ENCODE measurements at places on chromosomes 2 and 18.

DNA sequence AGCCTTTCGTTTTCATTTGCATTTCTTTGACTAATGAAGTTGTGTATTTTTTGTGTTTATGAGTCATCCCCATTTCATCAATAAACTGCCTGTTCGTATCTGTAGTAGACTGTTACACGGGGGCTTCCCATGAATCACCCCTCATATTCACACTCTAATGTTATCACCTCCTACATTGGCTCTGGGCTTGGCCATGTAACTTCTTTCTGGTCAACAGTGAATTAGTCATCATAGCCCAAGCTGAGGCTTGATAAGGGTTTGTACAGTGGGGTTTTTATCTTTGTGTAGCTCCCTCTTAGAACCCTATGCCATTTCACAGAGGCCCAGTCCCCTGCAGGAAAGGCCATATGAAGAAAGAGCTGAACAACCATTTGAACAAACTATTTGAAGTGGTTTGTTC, 151.0 kb downstream of the CCBE1 start:
- DNase-seq = no peak

DNA sequence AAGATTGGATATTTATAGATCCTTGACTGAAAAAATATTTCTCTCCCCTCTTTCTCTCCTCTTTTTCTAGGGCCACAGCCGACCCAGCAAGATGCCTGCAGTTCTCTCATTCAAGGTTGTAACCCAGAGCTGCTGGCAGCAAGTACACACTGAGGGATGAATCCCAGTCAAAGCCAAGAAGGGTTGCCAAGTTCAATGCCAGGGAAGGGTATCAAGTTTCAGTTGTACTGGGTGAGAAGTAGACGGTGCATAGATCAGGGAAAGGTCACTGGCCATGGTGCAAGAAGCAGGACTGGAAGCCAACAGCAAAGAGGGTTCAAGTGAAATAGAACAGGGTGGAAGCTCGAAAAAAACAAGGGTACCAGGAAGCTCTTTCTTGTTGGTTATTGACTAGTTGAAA, 170.2 kb downstream of the NRP2 start:
- DNase-seq = no peak

GRCh38 chr18:49193897-49194296, 243.1 kb upstream of the SMAD7 start:
- no peak for DNase-seq

GRCh38 chr18:11489266-11489899, 120.0 kb upstream of the SLC35G4 start:
- DNase-seq = no peak

DNA sequence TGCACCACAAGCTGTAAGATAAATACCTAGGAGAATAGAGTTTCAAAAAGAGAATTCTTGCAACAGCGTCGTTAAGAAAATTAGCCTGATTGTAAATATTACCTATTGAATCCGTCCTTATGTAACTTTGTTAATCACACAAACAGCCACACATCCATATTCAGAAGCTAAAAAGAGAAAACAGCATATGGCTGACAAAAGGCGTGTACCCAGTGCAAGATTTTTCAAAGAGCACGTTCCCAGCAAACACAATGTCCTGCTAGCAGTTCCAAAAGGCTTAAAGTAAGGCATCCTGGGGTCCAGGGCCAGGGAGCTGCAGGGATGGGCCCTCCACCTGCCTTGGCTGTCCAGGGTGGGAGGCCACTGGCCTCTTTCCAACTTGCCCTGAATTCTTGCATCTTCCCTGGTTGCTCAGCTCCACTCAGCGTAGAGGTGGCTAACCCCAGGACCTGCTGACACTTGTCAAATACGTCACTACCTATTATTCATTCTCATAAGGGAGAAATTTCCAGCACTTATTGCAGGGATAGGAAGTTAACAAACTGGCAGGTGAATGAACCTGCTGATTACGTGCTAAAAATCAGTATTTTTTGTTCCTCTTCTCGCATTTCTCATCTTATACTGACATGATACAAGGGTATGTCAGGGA, 102.1 kb upstream of the NEDD4L start:
- no peak for DNase-seq

DNA sequence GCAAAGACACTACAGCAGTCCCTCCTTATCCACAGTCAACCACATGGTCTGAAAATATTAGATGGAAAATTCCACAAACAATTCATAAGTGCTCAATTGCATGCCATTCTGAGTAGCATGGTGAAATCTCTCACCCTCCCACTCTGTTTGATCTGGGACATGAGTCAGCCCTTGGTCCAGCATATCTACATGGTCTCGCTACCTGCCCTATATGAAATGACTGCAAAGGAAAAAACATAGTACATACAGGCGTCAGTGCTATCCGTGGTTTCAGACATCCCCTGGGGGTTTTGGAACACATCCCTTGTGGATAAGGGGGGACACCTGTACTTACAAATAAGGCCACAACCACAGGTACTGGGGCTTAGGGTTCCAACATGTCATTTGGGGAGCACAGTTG, 73.7 kb downstream of the CABLES1 start:
- DNase-seq = no peak

- no peak for DNase-seq
These were observed 17.1 kb downstream of the ARHGAP15 start for GRCh38 chr2:143146366-143146765.

DNA sequence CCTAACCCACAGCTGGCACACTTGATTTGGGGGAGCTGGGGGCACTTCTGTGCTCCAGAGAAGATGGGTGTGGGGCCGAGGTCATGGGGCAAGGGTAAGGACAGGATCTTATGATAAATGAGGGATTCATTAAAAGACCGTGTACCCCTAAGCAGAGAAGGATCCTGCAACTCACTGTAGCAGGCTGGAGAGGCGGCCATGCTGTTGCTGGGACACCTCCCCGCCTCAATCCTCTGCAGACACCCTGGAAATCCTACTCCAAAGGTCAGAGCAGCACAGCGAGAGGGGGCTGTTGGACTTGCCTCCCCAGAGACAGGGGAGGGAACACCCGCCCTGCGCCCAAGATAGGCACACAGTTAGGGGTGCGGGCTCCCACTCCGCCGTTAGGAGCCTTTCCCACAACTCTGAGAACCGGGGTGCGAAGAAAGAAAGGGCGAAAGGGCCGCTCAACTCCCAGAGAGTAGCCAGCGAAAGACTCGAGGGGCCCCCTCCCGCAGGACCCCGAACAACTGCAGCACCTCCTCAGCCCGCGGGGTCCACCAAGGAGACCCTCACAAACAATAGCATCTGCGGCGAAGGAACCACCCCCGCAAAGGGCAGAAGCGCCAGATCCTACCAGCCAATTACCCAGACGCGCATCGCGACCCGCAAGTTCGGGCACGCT, 1.4 kb downstream of the PARD6G start:
- DNase-seq = no peak

DNA sequence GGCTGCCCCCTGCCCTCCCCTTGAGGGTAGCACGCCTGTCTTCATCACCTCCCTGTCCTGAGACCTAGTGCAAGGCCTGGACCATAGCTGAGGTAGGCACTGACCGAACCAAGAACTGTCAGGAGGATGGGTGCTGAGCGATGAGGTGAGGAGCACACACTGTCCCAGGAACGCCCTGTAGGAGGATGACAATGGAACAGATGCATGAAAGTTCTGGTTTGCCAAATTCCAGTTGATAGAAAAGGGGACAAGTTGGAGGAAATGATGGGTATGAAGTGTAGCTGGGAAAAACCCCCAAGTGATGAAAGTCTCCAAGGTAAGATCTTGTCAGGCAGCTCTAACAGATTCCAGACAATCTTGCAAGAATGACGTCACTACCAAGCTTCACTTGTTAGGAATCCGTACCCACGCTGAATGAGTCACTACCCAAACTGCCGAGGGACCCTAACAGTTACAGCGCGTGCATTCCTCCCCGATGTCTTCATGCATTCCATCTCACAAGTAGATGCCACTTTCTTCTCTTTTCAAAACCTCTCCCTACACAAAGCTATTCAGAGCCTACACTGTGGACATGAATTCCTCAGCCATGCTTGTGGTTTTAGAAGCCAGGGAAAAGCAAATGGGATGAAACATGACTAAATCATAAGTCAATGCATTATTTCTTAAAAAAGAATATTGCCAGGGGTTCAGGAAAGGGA, 27.6 kb downstream of the MRPL33 start:
- DNase-seq = no peak

GRCh38 chr2:53429901-53430300, 337.7 kb upstream of the CHAC2 start:
- no peak for DNase-seq

DNA sequence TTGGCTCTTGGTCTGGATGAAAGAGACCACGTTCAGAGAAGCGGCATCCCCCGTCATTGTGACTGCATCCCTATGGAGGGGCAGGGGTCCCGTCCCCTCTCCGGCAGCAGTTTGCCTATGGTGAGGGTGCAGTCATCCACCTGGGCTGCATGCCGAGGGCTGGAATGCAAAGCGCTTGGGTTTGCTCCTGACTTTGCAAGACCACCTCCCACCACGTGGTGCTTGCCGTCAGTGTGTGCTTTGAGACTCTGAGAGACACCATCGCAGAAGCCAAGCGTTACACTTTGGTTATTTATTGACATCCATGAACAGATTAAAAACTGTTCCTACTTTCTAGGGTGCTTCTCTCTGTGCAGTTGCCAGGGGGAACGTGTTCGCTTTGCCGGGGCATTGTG, 59.5 kb downstream of the SH3RF3 start:
- no peak for DNase-seq

DNA sequence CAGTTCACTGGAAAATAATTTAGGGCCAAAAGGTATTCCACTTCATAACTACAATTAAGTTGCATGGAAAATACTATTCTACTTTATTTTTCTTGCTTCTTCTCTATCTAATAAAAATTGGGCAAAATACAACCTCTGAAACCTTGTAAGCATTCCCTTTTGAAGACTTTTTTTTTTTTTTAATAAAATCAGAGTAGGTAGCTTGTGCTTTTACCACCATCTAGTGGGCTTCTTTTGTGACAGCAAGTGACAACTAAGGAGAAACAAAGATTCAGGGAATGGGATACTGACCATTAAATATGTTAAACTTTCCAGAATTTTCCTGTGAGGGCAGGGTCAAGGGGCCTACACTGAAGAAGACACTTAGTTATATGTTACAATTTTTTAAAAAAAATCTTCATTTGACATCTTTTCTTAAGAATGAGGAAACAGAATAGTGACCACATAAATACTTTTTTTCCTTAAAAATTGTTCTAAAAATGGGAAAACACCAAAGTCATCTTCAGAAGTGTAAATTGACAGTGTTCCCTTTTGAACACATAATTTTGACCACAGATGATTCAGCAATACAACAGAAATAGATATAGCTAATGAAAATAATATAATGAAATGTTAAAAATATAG, 1183.2 kb upstream of the ACVR2A start:
- DNase-seq = no peak

- DNase-seq = peak; percentile 16
These were observed 37.5 kb upstream of the ZNF385B start for GRCh38 chr2:179898873-179899272.

DNA sequence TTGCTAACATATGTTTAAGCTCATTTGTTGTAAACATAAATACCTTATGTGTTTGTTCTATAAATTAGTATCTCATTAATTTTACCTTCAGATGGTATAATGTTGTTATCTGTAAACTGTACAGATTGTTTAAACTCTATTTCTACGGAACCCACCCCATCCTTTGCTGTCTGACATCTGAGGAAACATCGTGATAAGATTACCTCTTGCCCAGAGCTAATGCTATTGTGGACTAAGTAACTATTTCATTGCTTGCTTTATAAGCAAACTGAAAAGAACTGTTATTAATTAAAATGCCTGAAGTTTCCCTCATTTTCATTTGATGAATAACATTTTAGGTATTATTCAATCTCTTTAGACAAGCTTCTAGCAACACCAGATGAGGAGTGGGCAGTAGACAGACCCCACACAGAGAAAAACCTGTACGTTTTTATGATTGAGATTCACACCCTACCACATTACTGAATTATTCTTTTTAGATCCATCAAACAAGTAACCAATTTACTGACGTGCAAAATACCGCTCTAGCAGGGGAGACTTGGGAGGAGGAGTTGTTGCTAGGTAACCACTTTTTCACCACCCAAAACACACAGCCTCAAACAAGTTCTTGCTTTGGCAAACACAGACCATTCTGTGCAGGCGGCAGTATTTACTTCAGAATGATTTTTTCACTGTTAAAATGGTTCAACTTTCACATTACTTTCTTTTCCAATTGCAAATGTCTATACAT, 1.9 kb upstream of the SYT4 start:
- DNase-seq = peak; percentile 2

DNA sequence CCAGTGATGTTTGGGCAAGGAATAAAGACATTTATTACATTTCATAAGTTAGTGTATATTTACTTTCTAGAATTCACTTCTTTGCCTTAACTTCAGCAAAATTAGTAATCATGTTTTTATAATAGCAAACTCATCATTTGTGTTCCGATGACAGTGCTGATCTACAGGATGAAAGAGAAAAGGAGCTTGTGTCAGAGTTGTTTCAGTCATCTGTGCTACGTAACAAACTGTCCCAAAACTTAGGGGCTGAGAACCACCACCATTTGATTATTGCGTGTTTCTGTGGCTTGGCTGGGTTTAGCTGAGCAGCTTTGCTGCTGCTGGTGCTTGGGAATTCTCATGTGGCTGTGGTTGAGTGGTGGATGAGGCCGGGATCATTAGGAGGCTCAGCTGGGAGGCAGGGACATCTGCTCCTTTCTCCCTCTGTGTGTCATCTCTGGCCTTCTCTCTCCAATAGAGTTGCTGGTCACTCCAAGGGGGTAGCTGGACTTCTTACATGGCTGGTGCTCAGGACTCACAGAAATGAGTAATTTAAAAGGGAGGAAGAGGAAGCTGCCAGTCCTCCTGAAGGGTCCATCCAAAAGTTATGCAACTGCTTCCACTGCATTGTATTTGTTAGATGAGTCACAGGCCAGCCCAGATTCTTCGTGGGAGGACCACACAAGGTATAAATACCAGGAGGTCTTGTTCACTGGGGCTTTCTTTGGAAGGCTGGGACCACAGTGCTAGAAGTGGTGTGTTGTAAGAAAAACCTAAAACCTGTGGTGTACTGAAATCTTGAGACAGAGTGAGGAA, 43.4 kb upstream of the HAAO start:
- no peak for DNase-seq

GRCh38 chr2:127853671-127854070, 4.3 kb downstream of the POLR2D start:
- DNase-seq = no peak

- DNase-seq = no peak
These were observed 68.8 kb upstream of the CDC42EP3 start for GRCh38 chr2:37740164-37740739.

- no peak for DNase-seq
These were observed 64.0 kb downstream of the INPP4A start for GRCh38 chr2:98508709-98509066.

DNA sequence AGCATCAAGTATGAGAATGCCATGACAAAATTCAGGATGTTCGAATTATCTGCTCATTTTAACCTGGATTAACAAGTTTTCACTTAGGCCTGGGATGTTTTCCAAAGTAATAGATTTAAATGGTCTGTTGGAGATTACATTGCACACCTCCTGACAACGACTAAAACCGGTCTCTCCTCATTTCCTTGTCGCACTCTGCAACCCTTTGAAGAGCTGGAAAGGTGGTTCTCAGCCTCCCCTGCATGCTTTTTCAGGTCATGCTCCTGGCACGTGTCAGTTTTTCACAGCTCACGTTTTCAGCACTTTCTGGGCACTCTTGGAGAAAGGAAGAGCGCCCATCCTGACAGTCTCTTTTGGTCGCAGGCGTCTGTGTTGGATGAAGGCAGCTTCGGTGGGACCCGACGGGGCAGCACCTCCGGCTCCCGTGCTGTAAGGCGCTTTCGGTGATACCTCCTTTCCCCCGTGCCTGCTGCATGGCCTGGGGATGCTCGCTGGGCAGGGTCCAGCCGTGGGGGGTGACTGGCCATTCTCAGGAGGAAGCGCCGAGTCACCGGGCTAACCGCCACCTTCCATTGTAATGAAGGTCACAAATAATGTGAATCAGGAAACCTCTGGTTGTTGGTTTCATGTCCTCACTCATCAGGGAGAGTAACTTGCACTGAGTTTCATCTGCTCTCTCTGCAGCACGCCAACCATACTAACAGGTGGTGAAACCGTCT, 63.5 kb upstream of the RBM44 start:
- no peak for DNase-seq

All from GM20000 (cell line).